Left ventricle myocardium inferior (tissue), 1 donor: ENCODE measurements at places on chromosomes 3 and 15.

DNA sequence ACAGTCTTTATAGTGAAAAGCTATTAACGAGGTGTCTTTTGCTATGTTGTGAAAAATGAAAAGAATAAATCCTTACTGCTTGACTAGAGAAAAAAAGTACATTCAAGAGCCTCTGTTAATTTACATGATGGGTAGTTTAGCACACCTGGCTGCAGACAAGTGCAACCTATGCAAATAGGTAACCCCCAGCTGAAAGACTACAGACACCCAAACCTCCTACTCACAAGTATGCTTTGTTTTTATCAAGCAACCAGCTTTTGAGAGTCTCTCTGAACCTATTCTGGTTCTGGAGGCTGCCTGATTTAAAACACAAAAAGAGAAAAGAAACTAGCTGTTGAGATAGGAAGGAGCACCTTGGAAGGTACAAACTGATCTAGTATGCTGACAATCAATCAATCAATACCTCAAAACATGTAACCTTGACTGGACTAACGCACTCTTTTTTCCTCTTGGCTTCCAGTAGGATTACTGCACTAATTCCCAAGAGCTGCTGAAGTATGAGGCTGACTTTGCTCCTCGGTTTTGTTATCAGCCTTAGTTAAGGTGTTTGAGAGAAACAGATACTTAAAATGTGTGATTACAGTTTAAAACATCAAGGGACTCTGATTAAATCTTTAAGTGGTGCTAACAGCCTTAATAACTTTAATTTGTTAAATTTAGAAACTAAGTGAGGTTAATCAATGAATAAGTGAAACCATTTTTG, 63.6 kb downstream of the OSBPL10 start:
- DNase-seq, result no peak

- no peak for DNase-seq
Observed at GRCh38 chr15:89179966-89180875, 41.2 kb downstream of the RLBP1 start.

DNA sequence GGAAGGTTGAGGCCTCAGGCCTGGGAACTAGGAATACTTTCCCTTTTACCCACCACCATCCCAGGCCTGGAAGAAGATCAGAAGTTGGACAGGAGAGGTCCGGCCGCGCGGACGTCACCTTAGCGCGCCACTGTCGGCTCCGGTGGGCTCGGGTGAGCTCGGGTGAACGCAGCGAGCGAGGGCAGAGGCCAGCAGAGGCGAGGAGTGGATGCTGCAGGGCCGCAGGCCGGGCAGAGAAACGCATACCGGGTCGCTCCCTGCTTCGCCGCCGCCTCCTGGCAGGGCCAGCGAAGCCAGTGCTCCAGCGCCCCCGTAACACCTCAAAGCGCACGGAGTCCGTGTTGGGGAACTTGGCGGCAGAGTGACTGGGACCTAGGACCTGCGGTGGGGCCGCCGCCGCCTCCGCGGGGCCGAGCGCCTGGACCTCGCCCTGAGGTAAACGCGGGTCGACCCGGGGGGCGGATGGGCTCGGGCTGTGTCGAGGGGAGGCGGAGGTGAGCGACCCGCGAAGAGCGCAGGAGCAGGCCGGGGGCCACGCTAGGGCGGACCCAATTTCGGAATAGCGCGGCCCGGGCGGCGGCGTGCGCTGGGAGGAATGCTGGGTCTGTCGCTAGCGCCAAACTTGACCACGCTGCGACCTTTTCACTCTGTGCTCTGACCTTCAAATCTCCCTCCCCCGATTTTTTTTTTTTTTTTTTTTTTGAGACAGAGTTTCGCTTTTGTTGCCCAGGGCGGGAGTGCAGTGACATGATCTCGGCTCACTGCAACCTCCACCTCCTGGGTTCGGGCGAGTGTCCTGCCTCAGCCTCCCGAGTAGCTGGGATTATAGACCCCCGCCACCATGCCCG, 1.6 kb downstream of the CYP11A1 start:
- DNase-seq, result peak; percentile 48

DNA sequence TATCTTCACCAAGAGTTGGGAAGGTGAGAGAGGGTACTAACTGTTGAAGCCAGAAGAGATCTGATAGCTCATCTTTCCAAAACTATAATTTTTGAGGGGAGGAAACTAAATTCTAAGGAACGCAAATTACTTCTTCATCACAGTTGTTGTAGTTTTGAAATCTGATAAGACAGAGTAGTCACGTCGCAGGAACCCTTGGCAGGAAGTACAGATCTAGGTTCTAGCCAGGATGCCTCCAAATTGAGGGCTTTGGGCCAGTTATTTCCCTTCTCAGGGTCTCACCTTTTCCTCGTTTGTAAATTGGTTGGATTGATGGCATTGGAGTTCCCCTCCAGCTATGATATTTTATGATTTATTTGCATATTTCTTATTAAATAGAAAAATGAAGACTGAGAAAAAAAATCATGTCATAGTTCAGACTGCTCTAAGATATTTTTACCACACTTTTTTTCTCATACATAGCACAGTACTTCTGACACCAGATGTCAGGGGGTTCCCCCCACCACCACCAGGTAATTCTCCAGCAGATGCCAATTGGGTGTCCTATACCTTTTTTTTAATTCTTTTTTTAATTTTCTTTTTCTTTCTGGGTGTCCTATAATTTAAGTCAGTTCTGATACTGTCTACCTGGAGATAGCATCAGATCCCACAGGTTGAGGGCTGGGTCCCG, 32.3 kb upstream of the APH1B start:
- no peak for DNase-seq

DNA sequence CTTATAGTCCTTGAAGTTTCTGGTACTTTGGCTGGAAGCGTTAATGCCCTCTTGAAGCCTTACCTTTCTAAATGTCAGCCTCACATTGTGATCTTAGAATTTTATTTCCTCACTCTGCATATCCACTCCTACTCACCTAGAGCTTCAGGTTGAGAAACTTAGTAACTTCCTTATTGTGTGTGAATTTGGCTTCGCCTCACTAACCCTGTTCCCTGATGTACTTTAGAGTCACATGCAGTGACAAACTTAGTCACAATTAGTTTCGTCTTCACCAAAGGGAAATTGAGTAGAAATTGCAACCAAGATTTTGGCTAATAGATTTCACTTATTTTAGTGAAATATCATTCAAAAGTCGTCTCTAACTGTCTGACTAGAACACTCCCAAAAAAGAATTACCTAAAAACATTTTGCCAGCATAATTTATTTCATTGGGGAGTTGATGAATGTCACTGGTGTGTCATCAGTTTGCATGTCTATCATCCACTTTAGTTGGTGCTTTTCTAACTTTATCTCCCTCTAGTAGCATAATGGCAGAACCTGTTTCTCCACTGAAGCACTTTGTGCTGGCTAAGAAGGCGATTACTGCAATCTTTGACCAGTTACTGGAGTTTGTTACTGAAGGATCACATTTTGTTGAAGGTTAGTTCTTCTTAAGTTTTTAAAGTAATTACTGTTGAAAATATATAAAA, 960 bp downstream of the MFN1 start:
- no peak for DNase-seq

- no peak for DNase-seq
Observed at GRCh38 chr3:170475092-170475685, 56.5 kb downstream of the CLDN11 start.

GRCh38 chr3:23368731-23369130, 165.6 kb downstream of the UBE2E2 start:
- no peak for DNase-seq

GRCh38 chr3:57935539-57935938, 72.7 kb upstream of the FLNB start:
- no peak for DNase-seq

DNA sequence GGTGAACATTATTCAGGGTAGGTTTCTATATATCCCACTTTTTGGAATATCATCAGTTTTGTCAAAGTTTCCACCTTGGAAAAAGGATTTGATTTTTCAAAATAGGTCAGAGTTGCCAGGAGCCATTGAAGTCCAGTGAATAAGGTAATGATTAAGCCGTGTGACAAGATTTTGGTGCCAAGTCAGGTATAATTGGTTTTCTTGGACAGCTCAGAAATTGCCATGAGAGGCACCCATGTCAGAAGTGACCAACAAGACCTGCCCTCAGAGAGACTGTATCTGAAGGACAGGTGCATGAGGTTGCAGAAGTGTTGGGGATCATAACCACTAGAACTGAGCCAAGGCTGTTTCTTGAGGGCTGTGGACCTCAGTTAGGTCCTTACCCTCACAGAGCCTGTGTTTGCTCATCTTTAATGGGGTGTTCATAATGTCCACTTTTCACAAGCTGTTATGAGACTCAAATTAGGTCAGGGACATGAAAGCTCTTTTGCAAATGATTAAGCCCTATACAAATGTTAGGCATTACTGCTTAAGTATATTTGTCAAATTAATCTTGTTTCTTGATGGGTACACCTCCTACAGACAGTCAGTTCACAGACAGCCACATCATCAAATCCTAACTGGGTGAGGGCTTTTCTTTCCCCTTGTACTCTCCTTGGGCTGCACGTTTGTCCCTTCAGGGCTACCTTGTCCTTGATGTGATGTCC, 32.3 kb downstream of the CASR start:
- no peak for DNase-seq

DNA sequence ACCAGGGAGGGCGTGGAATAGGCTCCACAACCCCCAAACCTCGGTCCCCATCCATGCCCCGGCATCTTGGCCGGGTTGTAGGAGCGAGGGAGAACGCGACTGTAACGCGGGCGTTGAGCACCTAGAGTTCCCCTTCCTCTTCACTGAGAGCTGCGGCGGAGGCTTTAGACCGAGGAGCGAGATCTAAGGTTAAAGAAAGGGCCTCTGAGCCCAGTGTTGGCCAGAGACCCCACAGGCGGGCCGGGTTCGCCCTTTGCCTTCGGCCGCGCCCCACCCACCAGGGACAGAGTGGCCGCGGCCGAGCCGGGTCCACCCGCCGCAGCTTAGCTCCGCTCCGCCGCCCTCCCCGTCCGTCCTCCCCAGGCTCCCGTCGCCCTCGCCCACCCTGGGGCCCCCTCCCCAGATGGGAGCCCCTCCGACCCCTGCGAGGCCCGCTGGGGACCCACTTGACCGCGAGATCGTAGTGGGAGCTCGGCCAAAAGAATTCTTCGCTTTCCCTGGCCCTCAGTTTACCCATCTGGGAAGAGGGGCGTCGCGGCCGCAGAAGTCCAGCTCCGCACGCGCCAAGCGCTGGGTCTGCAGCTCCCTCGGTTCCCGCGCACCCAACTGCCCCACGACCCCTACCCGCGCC, 425 bp downstream of the ANPEP start:
- DNase-seq, result peak; percentile 30

GRCh38 chr3:37993820-37994638, 3.4 kb downstream of the VILL start:
- DNase-seq, result peak; percentile 79

DNA sequence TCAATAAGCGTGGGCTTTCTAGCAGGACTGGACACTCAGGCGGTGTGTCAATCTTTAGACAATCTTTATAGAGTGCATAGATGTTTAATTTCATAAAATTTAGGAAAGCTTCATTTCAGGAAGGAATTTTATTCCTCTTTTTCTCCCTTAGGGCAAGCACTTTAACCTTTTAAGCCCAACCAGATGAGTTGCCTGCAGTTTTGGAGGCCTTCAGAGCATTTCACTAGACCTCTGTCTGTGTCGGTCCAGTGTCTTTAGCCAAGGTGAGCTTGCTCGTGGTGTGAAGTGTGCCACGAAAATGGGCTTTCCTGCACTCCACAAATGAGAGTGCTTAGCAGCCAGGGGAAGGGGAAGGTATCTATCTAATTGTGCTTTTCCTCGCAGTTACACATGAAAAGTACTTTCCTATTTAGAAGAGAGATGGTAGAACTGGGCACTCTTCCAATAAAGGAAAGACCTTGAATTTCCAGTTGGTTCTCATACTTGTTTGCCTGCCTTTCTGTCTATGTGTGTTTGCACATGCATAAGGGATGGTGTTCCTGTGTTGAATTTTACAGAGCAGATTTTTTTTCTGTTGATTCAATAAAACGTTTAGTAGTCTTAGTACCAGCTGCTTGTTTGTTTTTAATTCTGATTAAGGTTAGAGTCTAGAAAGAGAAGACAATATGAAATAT, 53.6 kb downstream of the FEZF2 start:
- no peak for DNase-seq

DNA sequence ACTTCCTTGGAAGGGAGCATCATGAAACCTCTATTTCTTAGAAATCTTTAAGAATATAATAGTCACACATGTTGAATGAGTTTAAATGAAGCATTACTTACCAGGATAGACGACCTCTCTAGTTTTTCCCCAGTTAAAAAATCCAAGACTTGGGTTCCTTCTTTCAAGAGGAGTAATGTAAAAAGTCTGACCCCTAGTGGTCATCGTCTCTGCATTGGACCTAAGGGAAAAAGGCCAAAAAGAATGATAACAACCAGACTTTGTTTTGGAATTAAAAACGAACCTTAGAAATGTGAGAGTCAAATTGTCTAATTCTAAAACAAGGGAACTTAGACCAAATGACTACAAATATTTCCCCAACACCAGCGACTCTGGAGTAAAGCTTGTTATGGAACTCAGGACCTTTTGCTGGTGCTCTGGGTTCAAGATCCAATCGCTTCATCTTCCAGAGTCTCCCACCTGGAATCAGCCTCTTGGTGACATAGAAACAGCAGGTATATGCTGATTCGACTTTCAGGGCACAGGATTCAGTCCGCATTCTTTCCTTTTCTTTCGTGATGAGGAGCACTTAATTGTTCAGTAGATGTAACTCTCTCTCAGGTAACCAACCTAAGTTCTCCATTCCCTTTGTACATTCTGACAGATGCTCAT, 214.8 kb upstream of the TPRG1 start:
- no peak for DNase-seq

DNA sequence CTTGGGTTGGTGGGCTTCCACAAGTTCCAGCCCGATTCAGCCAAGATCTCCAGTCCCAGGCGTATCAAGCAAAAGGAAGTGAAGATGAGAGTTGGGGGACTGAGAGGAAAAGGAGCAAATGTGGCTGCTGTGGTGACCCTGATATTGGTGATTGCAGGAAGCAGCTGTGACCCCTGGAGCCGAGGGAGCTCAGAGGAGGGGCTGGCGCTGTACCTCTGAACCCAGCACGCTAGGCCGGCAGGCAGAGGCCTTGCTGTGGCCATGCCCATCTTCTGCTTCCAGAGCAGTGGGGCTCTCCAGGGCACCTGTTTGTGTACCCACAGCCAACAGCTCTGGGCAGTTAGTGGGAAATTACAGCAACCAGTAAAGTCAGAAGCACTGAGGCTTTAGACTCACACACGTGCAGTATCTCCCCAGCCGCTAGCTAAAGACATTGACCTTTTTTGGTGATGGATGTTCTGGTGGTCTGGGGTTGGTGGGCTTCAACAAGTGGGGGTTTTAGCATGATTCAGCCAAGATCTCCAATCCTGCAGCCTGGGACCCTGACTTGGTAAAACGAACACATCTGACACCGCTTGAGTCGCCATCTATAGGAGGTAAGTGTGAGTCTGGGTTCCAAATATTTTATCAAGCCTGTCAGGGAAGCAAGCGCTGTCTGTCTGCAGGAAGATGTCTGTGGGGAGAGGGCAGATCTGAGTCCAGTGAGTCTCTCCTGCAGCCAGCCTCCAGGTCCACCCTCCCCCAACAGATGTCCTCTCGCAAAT, 33.1 kb downstream of the TM2D3 start:
- no peak for DNase-seq
